ENCODE measurements at places on chromosomes 6 and 20.

- no peak for DNase-seq
Measured at GRCh38 chr20:22560817-22561216, 23.6 kb downstream of the FOXA2 start.

DNA sequence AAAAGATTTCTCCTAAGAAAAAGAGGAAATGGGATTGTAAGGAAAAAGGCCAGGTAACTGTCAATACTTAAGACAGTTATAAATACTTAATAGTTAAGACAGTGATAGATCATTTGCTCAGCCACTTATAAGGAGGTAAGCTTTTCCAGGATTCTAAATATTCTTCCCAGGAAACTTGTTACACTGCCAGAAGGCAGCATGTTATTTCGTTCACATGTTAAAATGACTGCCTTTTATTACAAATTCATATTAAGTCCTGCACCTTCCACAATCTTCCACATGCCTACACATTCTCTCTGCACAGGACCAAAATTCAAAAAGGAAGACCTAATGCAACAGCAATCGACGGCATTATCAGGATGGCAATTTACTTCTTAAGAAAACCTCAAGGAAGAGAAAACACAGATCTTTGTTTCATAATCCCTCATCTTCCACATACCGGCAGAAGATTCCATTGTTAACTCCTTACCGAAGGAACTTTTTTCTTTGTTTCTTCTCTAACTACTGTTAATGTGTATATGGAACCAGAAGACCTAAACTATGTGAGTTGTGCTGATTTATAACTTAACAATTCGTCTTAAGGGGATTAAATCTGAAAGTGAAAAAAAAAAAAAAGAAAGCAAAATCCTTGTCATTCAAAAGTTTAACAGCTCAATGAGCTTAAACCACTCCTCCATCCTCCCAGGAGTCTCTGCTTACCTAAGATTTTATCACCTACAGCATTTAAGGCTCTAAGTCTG lies 799 bp downstream of the TAAR2 start:
- no peak for DNase-seq

- no peak for DNase-seq
Measured at GRCh38 chr6:26550250-26550993, 12.3 kb downstream of the HMGN4 start.

DNA sequence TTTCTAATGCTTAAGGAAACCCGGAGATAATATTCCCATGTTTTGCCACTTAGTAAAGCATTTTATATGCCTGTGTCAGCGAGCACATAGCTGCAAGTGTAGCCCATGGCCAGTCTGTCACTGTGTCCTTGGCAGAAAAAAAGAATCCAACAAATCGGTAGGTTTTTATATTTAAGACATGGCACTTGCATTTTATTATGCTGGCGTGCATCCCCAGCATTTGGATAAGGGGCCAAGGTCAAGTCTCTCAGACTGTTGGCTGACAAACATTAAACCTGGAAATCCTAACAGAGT lies 1.2 kb upstream of the ZNF184 start:
- DNase-seq: no peak

DNA sequence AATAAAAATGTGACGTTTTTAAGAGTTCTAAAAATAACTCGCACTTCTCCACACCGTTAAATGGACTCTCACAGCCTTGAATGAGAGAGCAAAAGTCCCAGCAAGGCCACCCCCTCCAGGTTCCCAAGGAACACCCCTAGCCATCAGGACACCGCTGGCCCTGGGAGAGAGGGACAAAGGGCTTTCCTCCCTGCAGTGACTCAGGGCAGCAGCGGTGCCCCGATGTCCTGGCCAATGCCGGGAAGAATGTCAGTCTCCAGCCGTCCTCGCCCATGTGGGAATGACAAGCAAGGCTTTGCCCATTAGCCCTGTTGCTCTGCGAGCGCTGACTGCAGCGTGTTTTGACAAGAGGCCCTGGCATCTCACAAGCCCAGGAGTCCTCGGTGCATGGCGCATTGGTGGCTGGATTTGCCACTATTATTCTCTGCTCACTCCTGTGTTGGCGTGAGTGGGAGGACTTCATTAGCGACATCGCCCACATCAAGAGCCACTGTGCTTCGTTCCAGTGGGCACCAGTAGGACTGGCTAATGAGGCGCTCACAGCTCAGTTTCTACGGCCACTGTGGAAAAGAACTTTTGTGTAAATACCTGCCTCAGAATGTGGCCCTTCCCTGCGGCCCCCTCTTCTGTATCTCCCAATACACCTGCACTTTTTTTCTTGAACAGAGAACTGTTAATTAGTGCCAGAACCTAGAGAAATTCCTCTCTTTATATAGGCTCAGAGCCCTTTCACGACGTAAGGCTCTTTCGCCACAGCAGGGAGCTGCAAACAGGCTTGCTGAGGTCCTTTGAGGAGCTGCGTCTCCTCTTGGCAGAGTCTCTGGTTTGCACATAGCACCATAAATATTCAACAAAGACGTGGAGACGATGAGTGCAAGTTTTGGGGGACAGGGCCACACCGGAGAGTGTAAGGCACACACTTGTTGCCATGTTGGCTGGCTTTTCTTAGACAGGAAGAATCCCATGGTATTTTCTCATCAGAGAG lies 336.6 kb downstream of the TAF4 start:
- DNase-seq: no peak

GRCh38 chr20:40703975-40704530 lies 15.0 kb upstream of the MAFB start:
- no peak for DNase-seq

- DNase-seq: no peak
Measured at GRCh38 chr6:101398716-101399615, 5.5 kb downstream of the GRIK2 start.

GRCh38 chr6:168865-169455 lies 123.3 kb upstream of the DUSP22 start:
- DNase-seq: no peak

GRCh38 chr6:130882370-130882769 lies 55.2 kb downstream of the SMLR1 start:
- no peak for DNase-seq

GRCh38 chr6:110530671-110531070 lies 54.3 kb upstream of the SLC22A16 start:
- no peak for DNase-seq

GRCh38 chr6:42978487-42978838 lies 518 bp downstream of the PEX6 start:
- peak; percentile 34 for DNase-seq

DNA sequence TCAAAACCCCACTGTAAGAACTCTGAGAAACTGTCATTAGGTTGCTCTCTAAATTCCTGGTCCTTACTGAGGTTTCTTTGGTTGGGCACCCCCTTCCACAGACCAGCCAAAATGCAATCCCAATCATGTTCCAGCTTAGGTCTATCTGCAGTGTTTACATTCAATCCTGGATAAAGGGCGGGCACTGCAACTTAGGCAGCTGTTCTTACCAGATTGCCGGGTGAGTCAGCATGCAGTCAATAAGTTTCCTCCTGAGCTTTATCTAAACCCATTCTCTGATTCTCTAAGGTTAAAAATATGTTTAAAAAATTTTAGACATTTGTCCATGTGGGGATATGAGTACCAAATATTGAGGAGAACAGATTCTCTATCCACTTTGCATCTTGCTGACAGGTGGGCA lies 197.8 kb downstream of the HAO1 start:
- DNase-seq: no peak

- DNase-seq: no peak
Measured at GRCh38 chr20:32278199-32278643, 770 bp downstream of the KIF3B start.

- DNase-seq: peak; percentile 91
Measured at GRCh38 chr20:1802385-1803060, 92.7 kb upstream of the SIRPA start.

- no peak for DNase-seq
Measured at GRCh38 chr20:5180421-5180820, 53.6 kb downstream of the CDS2 start.

GRCh38 chr6:12228447-12229146 lies 61.6 kb upstream of the EDN1 start:
- no peak for DNase-seq

DNA sequence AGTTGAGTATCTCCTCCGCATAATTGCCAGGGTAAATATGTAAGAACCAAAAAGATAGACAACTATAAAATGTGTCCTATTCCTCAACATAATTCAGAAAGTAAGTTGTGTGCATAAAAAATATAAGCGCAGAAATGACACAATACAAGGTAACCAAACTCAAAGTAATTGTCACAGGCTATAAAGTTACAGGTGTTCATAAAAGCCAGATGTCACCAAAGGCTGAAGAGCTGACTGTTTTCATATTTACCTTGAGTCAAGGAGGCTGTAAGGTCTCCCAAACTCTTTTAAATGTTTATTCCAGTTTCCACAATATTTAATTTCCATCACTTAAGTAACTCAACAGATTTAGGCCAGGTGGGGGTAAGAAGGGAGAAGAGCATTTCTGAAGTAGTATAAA lies 192.2 kb upstream of the MARCKS start:
- DNase-seq: no peak

DNA sequence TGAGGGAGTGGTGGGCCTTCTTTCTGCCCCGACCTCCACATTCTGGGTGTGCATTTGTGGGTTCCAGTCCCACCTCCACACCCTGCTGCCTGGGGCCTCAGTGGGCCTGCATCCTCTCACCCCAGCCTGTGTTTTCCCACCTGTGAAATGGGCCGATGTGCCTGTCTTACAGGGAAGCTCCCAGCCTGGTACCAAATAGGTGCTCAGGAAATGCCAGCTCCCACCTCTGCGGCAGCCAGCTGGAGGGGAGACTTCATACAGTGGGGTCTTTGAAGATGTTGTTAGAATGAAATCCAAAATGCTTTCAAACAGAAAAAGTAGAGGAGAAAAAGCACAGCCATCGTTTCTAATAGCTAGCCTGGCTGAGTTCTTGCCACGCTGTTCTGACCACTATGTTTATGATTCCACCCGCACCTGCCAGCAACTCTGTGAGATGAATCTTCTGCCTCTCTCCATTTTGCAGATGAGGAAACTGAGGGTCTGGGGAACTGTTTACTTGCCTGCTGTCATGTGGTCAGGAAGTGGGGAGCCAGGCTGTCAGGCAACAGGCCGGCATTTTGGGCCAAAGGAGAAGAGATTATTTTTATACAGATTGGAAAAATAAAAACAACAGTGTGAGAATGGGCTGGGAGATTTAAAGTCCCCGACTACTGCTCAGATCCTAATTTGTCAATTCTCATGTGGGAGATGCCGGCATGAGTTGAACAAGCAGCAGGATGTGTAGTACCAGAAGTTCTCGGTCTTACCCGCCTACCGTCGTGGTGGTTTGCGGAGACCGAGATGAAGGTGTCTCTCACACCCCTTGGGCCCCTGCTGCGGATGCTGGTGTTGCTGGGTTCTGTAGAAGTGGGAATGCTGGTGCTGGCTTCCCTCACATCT lies 4.6 kb downstream of the TMEM181 start:
- no peak for DNase-seq

- DNase-seq: no peak
Measured at GRCh38 chr20:51884561-51884960, 82.2 kb upstream of the SALL4 start.

- no peak for DNase-seq
Measured at GRCh38 chr6:55560290-55560885, 18.6 kb downstream of the HMGCLL1 start.

GRCh38 chr20:32487381-32487780 lies 97.8 kb downstream of the NOL4L start:
- DNase-seq: no peak

DNA sequence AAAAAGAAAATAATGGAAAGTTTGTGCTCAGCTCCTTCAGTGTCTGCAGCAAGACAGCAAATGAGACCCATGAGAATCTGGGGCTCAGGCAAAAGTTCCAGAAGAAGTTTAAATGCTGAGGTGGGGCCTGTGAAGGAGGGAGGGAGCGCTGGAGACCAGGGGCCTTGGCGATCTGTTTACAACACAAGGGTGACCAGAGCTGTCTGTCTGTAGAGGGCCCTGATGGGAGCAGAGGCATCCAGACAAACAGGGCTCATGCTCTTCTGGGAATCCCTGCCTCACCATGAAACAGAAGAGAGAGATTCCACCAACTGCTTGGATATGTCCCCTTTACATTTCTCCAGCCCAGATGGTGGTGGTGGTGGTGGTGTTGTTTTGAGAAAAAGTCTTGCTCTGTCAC lies 79.3 kb upstream of the SHLD1 start:
- DNase-seq: no peak

- no peak for DNase-seq
Measured at GRCh38 chr6:4289770-4290320, 154.5 kb upstream of the ECI2 start.

DNA sequence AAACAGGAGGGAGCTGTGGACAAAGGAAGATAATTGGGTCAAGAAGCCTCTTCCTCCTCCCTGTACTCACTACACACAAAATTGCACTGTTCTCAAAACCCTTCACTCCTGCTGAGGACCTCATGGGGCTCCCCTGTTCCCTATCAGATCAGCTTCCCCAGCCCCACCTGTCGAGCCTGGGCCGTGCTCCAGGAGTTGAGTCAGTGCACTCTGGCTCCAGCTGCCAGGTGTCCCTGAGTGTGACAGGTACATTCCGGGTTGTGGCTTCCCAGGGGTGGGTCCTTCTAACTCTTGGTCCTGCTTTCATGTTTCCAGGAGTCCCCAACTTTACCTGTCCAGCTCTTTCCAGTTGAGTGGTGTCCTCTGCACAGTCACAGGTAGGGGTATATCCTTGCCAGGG lies 8.4 kb downstream of the RAB5IF start:
- DNase-seq: no peak

GRCh38 chr6:5159162-5159561 lies 74.0 kb downstream of the PPP1R3G start:
- no peak for DNase-seq

DNA sequence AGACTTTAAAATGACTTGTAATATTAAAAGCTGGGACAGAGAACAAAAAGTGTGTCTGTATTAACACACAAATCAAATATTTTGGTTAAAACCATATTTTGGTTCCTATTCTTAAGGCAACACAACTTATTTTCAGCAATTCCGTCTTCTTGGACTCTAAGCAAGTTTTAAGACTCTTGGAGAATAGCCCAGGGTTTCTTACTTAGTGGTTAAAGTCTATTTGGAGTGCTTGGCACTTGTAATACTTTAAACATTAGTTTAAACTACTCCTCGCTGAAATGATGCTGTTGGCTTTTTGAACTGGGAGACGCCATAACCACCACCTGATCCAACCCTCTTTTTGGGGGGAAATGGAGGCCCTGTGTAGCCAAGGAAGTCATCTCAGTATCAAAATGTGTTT lies 109.7 kb upstream of the GMDS start:
- no peak for DNase-seq

GRCh38 chr20:62337558-62338293 lies 29.4 kb downstream of the LAMA5 start:
- DNase-seq: no peak

DNA sequence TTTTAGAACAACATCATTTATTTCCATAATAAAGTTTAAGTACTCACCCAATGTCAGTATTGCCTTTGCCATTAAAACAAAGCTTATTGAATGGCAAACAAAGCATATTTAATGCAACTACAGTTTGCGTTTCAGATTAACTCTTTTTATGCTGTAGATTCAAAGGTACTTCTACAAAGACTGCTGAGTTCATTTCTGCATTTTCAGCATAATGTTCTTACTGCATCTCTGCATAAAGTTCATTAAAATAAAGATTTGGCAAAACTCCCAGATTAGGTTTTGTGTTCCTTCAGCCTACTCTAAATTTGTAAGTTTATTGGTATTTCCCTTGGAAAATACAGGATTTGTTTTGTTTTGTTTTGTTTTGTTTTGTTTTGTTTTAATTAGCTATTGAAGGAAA lies 359.4 kb downstream of the ADGRB3 start:
- DNase-seq: no peak

All from 8988T (cell line).